ENCODE measurements at places on chromosomes 11 and 22. TPM values are rescaled to one million over a fixed set of nuclear protein-coding genes. Genes with fewer than 3 reads are reported as not detected.

- no peak for DNase-seq
Observed at GRCh38 chr11:45386972-45387371, 100.8 kb upstream of the SYT13 start.

Gene DGCR6
- total RNA-seq, result 1.1 TPM

- no peak for DNase-seq
Observed at GRCh38 chr11:94715225-94715624, 52.9 kb upstream of the AMOTL1 start.

- peak; percentile 76 for DNase-seq
Observed at GRCh38 chr22:39090426-39091064, 6.5 kb upstream of the APOBEC3H start.

DNA sequence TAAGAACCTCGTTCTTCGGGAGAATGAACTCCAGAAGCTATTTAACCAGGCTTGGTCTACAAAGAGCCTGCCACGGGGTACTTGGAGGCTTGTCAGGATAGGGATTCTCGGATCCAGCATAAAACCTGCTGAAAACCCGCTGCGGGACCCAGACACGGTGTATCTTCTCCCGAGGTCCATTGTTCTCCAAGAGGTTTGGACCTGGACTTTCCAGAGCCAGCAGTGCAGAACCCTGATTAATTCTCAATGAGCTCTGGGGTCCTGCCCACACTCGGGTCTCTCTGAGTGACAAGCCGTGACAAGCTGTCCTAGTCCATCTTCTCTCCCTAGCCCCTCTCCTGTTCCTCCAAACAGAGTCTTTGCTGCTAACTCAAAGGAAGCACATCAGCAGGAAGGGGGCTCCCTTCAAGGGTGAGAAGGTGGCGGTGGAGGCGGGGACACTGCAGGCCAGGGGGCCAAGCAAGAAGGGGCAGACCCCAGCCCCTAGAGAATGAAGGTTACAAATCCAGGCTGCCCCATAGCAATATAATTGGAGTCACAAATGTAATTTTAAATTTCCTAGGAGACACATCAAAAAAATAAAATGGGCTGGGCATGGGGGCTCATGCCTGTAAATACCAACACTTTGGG lies 12.2 kb downstream of the SHANK2 start:
- DNase-seq, result no peak

- no peak for DNase-seq
Observed at GRCh38 chr22:38964989-38965388, 7.6 kb downstream of the APOBEC3A start.

Gene GRIA4
- total RNA-seq, result not detected

Gene MUC2
- not detected for total RNA-seq

DNA sequence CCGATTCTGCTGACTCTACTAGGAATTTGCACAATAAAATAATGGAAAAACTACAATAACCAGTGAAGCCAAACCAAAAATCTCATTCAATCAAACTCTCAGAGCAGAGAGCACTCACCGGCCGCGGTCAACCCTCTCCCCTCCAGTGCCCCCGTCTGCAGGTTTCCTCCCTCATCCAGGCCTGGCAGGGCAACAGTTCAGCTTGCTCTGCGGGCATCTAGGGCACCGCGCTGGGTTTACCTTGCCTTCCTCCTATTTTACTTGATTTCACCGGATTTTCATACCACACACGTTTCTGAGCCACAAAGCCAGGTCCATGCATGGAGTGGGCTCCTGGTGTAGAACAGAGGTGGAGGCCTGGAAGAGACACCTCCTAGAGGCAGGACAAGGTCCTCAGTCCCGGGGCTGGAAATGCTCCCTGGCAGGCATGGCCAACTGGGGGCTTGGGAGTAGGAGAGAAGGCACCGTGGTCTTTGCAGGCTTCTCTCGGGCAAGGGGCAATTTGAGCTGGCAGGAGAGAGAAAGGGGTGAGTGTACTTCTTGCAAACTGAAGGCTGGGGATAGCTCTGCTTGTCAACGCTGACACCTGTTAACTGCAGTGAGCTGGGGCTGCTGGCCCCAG lies 938.4 kb downstream of the BRD1 start:
- no peak for DNase-seq
